ENCODE measurements at places on chromosomes 16 and 17.
A peak's percentile ranks its signal among the peaks of the same experiment; 100 is the strongest.

DNA sequence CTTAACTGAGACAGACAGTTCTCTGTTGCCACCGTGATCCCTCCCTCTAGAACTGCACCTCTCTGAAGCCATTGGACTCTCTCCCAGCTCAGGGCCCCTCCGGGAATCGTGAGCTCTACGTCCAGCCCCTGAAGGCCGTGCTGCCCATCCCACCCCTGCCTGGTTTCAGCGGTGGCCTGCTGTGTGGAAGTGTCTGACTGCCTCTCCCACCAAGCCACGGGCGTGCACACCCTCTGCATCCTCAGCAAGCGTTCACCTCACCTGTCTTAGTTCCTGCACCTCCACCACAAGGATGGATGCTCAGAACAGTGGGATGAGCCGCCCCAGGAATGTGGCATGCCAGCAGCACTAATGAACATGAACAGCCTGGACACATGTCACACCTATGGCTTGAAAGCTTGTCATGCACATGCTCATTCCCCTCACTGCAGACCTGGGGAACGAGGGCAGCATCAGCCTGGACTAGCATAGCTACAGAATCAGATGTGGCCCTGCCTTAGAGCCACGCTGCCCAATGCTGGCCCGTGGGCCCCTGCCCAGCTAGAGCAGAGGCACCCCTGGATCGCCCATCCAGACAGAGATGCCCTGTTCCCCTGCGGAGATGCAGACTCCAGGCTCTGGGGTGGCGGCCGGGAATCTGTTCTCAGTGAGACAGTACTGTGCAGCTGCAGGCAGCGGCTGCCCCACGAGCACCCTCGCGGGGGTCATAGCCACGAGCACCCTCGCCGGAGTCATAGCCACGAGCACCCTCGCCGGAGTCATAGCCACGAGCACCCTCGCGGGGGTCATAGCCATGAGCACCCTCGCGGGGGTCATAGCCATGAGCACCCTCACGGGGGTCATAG, 73.7 kb upstream of the CHMP6 start:
- no peak for DNase-seq

- DNase-seq, result no peak
Observed at GRCh38 chr16:49336581-49336980, 37.0 kb upstream of the C16orf78 start.

DNA sequence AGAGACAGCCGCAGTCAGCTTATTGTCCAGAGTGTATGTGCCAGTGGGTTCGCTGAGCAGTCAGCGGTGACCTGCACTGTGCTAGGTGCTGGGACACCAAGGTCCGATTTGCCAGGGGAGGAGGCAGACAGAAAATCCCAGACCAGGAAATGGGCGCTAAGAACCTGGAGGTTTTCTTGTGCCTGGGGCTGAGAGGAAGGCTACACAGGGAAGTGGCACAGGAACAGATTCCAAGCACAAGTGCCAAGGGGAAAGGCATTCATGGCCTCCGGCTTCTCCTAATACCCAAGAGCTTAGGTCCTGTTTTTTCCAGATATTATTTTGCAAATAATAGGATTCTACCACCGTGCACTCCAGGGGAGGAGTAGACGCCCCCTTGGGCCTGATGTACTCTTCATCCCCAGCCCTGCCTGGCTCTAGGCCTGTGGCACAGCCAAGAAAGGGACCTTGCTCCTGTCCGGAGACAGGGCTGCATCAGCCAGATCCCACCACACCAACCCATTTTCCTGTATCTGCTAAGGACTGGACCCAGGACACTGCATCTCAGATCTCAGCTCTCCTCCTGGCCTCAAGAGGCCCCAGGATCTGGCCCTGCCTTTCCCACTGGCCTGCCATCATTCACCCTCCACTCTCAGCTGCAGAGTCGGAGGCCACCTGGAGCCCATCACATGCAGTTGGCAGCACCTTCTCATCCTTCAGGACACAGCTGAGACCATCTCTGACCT, 187.2 kb downstream of the NTN1 start:
- no peak for DNase-seq

- DNase-seq, result peak; percentile 42
Observed at GRCh38 chr17:42387661-42388380, 421 bp downstream of the STAT3 start.

GRCh38 chr17:44108440-44109311, 14.8 kb downstream of the HDAC5 start:
- DNase-seq, result peak; percentile 57

DNA sequence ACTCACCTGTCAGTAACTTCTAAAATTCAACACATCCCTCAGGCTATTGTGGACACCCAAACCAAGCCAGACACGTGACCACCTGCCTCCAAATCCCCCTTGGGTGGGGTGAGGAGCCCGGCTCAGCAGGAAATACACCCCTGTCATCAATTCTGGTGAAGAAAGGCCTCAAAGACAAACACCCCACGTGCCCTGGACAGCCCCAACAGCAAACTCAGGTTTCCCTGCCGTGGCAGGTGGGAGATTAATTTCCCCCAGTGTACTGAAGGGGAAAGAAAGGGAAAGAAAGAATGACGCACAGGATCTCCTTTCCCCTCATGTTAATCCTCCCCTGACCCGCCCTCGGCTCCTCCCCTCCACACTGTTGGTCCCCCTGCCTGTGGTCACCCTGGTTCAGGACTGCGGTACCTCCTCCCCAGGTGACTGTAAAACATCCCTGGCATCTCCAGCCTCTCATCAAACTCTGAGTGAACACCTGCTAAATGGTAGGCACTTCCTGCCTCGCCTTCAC, 98.3 kb downstream of the ZNF423 start:
- no peak for DNase-seq

- no peak for DNase-seq
Observed at GRCh38 chr16:3348547-3349167, 7.0 kb upstream of the OR2C1 start.

GRCh38 chr17:17666111-17666714, 15.0 kb upstream of the RAI1 start:
- DNase-seq, result no peak

- no peak for DNase-seq
Observed at GRCh38 chr17:49280061-49280460, 49.5 kb upstream of the PHOSPHO1 start.

DNA sequence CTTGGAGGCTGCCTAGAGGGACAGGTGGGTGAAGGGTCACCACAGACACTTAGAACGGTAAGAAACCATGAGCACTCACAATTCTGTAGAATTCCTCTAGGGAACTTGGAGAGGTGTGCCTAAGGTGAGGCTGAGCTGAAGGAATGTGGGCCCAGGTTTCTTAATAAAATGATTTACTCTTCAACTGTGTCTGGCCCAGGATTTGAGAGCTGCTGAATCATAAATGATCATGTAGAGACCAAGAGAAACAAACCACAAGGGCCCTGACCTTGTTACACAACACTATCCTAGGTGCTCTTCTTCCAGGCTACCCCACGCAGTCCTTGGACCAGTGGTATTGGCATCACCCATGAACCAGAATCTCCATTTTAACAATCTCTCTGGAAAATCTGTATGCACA, 27.7 kb downstream of the ZNF18 start:
- DNase-seq, result no peak

DNA sequence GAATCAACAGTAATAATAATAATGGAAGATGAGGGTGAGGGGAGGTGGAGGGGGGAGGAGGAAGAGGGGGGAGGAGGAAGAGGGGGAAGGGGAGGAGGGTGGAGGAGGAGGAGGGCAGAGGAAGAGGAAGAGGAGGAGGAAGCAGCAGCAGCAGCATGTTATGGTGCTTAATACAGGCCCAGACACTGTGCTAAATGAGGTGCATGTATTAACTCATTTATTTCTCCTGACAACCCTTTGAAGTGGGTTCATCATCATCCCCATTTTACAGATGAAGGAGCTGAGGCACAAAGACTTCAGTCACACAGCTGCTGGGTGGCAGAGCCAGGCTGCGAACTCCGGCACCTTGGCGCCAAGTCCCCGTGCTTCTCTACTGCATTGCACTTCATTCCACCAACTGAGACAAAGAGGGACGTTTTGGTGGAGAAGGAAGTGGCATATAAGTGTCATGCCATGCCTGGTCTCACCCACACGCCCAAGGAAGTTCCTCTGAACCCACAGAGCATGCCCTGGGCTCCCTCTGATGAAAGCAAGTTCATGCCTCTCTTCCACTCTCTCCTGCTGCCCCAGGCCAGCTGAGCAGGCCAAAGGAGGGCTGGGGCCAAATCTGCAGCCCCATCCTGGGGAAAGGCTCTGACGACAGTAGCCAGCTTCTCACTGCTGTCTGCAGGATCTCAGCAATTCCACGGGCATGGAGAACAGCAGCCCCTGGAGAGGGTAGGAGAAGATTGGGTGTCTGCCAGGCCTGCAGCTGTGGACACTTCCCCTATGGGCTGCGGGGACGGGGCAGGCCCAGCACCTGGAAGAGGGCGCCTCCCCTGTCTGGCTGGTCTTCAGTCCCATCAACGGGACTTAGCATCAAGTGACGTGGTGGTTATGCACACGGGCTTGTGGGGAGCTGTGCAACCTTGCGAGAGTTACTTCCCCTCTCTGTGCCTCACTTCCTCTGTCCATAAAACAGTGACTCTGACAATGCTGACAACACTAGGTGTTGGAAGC, 21.8 kb downstream of the XYLT1 start:
- no peak for DNase-seq

GRCh38 chr17:60381958-60382357, 10.0 kb downstream of the USP32 start:
- no peak for DNase-seq

DNA sequence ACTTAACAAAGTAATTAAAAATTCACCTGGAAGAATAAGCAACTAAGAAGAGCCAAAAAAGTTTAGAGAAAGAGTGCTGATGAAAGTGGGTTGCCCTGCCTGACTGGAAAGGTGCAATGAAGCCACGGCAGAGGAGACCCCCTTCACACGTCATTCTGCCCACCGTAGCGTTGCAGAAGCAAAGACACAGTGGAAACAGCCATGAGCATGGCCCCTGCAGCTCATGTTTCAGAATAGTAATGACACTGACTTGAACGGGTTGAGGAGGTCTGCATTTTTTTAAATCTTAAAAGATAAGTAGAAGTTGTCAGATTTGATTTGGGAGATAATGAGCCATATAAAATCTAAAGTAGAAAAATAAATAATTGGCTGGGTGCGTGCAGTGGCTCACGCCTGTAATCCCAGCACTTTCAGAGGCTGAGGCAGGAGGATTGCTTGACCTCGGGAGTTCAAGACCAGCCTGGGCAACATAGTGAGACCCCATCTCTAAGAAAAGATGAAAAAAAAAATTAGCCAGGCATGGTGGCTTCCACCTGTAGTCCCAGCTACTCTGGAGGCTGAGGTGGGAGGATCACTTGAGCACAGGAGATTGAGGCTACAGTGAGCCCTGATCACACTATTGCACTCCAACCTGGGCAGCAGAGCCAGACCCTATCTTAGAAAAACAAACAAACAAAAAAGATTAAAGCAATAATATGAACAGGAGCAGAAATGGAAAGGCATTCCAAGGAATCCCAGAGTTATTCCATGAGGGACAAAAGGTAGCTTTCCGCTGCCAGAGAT, 184.6 kb downstream of the LGALS9B start:
- DNase-seq, result no peak

DNA sequence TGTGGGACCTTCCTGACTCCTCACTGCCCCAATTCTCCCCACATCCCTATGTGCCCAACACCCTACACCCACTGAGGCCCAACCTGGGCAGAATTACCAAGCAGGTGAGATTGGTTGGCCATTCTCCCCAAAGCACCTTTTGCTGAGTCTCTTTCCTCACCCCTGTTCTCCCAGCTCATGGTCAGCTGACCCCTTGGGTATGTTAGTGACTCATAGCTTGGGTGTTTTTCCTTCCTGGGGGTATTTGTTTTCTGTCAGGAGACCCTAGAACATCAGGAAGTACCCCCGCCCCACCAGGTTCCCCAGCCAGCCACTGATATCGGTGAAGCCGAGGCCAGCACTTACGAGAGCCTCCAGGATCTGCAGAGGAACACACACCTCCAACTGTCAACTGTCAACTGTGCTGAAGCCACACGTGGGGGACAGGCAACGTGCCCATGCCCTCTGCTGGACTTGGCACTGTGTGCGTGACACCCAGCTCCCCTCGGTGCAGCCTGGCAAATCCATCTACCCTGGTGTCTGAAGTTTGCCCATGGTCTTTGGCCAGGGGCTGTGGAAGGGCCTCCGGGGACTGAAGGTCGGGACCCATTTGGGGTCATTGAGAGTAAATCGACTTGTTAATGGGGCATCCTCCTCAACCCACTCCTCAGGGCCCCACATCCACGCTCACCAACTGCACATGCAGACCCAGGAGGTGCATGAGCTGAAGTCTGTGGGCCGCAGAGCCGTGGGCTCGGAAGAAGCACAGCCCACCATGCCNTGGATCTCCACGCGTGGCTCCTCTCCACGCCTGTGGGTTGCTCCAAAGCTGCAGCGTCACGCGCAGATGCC, 53.1 kb downstream of the METRNL start:
- no peak for DNase-seq

GRCh38 chr16:46937536-46937935, 35.9 kb downstream of the DNAJA2 start:
- DNase-seq, result no peak

DNA sequence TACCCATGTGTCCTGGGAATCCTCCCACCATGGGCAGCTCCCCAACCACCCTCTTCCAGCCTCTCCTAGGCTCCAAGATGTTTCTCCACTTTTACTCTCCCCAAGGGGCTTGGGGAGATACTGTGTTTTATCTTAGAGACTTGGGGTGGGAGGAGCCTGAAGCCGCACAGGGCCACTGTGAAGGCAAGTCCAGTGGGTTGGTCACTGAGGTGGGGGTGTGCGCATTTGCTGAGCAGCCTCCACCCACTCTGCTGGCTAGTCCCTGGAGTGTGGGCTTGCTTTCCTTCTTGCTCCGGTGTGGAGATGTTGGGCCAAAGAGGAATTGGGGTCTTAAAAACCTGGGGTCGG, 4.1 kb upstream of the CLDN9 start:
- no peak for DNase-seq

DNA sequence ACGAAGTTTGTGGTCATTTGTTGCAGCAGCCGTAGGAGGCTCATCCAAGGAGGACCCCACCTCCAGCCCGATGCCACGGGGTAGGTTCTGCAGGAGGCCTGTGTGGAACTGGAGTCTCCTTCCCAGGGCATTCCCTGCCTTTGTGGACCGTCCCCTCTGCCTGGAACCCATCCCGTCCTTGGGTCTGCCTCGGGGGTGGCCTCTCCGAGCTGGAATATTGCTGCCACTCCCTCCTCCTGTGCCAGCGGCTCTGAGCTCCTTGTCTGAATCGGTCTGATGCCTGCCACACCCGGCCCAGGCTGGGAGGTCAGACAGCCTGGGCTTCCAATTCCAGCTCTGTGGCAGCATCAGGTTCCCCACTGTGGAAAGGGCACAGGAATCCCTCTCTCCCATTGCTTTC, 18.8 kb downstream of the DOC2B start:
- DNase-seq, result no peak

DNA sequence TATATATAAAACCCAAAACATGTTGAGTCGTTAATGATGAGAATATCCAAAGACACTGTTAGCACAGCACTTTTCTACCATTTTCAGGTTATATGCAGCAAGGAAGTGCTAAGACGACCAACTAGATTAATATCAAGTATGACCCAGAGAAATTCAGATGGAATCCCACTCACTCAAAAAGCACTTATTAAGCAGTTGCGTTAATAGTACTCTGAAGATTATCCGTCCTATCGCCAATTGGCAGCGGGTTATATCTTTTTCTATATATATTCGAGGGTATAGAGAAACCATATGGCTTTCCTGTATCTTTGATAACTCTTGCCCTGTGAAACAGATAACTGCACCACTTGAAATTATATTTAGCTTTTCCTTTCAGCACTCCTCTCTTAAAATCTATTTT, 1.1 kb downstream of the CRLF3 start:
- DNase-seq, result no peak

- no peak for DNase-seq
Observed at GRCh38 chr17:44389281-44389680, at the start of gene ITGA2B. Gene ITGA2B (minus strand): TSS chr17:44389649. CDS start chr17:44389473, 176 bp downstream.

Data from liver (tissue), 10 donors.